ENCODE measurements at places on chromosomes 6 and 20.
A peak's percentile ranks its signal among the peaks of the same experiment; 100 is the strongest.

DNA sequence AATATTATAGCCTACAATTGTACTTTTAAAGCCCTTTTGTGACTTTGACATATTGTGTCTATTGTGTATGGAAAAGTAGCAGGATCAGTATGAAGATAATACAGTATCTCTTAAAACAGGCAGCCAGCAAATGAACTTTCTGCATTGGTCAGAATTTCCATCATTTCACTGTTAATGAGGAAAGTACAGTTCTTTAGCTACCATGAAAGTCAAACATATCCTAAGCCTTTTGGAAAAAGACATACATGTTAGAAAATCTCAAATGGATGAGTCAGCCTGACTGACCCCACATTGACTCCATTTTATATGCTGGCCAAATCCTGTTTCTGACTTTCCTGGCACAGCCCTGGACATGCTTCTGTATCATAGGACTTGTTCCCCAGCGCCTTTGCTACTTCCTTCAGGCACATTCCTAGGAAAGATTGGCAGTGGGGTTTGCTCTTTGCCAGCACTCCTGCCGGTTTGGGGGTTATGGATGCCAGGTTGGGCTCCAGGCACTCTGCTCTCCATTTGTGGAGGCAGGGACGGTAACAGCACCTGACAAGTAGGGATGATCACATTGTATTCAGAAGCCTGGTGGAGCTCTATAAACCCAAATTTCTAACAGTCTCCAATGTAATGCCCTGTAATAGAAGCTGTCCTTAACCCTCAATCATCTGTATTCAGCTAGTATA lies 43.7 kb downstream of the TOP1 start:
- peak; percentile 74 for DNase-seq

DNA sequence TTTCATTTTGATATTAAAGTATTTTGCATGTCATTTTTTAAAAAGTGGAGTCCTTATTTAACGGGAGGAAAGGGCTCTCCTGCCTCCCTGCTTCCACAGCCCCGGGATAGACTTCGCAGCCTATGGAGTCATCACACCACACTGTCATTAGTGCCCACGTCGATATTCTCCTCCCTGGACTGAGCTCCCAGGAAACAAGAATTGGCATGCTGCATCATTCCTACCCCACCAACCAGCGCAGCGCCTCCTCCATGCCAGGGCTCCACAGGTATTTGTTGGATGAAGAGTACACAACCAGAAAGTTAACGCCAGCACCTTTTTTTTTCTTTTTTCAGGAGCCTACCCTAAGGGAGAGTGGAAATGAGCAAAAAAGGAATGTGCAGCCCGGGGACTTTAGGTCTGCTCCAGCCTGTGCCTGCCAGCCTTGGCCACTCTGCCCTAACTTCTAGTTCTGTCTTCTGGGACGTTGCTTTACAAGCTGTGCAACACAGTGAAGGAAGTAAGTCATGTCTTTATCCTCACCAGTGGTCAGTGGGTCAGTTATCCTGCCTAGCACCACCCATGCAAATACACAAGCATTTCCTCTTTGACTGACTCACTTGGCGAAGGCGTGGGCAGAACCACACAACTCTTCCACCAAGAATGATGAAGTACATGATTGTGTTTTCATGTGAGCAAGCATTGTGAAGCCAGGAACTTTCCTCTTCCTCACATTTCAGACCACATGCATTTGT lies 180.7 kb upstream of the UST start:
- DNase-seq = peak; percentile 90

DNA sequence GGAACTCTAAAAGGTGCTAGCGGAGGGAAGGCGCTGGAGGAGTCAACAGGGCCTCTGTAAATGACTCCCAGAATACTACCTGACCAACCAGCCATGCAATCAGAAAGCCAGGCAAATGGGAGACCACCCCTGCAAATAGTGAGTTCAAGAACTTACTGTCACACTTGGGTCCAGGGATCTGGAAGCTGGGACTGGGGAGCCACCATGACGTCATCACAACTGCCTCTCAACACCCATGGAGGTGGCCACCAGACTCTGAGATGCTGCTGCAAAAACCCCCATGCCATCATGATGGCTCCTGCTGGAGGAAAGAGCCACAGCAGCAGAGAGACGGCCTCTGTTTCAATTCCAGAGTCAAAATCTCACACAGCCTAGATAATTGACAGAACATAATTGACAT lies 8.5 kb upstream of the PDYN start:
- no peak for DNase-seq

DNA sequence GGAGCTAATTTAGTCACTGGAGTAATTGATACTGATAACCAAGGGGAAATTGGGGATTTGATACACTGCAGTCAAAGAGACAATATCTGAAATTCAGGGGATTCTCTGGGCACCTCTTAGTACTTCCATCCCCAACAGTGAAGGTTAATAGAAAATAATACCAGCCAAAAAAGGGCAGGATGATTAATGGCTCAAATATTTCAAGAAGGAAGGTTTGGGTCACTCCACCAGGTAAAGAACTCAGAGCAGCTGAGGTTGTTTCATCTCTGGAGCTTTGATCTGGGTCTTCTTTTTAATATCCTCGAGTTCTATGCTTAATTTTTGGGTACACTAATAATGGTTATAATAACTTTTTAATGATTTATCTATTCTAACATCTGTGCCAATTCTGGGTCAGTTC lies 70.8 kb downstream of the CDKAL1 start:
- DNase-seq = no peak

GRCh38 chr20:10303852-10304251 lies 85.2 kb downstream of the SNAP25 start:
- DNase-seq = no peak

DNA sequence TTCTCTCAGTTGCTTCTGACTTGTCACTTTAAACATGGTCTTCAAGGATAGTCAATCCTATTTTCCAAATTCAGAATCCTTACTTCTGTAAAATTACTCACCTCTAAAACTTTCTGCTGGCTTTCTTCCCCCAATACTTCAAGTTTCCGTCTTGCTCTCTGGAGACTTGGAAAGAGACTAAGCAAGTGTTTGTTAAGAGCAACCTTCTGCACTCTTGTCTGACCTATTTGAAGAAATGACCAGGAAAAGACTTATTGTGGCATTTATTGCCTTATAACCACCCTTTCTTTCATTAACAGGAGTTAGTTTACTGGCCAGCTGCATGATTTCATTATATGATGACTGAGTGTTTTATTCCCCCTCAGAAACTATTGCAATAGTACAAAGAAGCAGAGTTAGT lies 181.0 kb downstream of the TBC1D7 start:
- DNase-seq = no peak

DNA sequence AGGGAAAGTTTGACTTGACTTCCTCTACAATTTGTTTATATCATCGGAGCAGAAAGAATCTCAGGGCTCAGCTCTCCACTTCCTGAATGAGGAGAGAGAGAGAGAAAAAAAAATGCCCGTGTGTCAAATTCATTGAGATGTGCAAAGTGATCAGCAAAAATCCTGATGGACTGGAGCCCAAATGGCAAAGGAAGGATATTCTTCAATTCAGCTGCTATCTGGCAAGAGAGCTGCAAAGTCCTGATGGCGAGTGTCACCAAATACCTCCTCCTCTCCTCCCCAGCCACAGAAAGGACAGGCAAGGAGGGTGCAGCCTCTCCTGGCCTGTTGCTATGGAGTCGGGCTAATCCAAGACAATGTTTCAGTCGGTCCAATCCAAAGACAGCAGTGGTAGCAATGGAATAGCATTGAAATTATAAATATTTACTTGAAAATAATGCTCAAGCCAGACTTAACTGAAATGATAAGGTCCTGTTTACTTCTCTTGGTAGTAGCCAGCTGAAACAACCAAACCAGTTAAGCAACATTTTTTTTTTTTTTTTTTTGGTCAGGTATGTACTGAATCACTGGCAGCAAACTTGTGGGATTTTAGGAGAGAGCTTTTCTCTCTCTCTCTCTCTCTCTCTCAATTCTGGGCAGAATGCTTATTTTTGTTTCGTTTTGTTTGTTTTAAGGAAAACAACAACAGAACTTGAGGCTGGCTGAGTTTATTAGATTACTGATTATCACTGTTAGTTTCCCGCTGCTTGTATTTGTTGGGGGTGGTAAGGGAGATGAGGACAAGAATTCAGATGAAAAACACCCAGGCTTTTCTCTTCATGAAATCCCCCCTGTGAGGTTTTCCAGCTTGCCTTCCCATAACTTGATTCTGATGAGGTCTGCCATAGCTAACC lies 204.2 kb downstream of the BCAS1 start:
- no peak for DNase-seq

DNA sequence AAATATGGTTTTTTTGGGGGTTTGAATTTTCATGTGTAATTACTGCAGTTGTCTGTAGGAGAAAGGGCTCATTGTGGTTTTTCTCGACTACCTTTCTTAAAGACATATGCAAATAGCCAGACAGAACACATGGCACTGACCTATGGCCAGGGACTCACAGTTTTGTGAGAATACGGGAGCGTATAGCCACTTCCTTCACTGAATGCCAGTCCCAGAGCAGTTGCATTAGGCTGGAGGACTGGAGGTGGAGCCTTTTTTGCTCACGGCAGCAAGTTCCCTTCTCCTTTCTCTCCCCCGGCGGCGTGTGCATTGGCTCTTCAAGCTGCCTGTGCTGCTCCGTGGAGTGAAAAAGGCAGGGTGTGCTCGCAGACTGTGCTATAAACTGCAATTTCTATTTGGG lies 114.9 kb downstream of the AKAP7 start:
- peak; percentile 11 for DNase-seq

GRCh38 chr6:149046822-149047246 lies 270.7 kb upstream of the TAB2 start:
- DNase-seq = no peak

- DNase-seq = no peak
Measured at GRCh38 chr6:115885636-115886366, 174.9 kb downstream of the FRK start.

DNA sequence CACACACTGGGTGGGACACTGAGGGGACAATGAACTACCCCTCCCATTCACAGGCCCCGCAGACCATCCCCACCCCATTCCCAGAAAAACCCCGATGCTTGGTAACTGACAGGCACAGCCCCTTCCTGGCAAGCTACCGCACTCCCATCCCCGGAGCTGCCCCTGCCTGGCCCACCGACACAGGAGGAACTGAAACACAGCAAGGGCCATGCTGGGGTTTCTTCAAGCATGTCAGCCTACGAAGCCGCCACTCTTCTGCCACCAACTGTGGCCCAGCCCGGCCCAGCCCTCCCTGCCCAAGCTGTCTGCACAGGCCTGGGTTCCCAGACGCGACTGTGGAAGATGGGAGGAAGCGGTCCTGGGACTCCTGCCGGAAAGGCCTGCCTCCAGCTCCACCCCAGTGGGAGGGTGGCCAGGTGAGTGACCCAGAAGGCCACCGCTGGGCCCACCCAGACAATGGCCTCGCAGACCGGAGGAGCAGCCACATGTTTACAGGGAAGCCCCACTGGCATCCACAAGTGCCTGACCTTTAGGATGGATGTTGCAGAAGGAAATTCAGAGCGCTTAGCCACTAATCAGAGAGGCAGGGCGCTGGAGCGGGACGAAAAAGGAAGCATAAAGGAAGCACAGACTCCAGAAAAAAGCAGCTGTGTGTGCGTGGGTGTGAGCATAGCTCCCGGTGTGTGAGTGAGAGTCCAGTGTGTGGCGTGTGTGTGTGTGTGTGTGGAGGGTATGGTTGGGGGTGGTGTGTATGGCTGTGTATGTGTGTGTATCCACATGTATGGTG lies 91.6 kb downstream of the PRND start:
- no peak for DNase-seq

- DNase-seq = peak; percentile 11
Measured at GRCh38 chr20:64261138-64261537, 5.6 kb downstream of the PCMTD2 start.

GRCh38 chr6:14337152-14337551 lies 219.6 kb downstream of the CD83 start:
- no peak for DNase-seq

DNA sequence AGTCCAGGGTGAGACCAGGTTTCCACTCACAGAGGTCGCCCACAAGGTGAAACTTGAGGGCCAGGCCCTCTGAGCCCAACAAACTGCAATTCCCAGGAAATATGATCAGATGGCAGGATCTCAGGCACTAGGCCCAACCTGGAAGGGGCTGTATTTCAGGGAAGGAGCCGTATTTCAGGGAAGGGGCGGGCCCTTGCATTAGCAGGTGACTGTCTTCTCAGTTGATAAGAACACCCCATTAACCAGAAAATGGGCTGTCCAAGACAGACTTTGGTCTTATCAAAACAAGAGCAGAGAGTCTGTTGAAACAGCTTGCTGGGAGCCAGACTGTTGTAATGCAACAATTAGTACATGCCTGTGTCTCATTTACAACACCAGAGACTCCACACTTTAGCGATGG lies 10.9 kb upstream of the BNIP5 start:
- DNase-seq = no peak

GRCh38 chr6:137390334-137390733 lies 103.9 kb downstream of the OLIG3 start:
- DNase-seq = no peak

DNA sequence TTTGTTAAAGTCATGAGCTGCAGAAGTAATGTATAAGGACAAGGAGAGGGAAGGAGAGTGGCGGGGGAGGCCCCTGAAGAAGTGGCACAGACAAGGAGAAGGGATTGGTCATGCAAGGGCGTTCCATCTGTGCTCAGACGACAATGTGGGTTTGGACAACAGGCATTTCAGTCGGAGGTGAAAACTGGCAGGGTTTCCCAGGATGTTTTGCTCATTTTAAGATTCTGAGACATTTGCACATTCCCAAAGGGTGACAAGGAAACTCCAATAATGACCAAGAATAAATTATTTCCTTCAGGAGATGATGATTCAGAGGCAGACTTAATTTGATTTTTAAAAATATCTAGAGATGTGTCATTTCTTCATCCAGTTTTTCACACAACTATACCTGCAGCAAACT lies 181.8 kb downstream of the HIVEP2 start:
- DNase-seq = no peak

DNA sequence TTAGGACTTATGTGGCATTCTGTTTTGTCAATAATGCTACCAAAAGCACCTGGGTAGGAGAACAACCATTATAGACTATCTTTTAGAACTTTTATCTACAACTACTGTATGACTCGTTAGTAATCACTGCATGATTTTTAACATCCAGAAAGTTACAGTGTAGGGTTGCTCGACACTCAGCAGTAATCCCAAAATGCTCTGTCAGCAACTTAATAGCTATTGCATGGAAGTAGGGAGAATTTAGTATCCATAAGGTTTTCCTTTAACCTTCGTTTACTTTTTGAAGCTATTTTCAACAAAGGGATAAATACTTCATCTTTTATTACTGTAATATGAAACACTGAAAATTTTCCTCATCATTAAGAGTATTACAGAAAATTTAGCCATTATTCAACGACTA lies 309.5 kb downstream of the RNGTT start:
- DNase-seq = no peak

DNA sequence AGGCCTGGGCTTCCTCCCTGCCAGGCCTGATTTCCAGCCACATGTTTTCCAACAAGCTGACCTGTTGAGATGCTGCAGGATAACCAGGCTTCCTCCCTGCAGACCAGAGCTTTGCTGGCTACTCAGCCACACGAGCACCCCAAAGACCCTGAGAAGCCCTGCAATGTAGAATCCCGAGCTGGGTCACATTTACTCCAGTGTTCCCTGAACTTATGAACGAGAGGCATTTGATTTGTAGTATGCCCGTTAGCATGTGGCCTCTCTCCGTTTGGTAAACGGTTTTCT lies 4.0 kb downstream of the SIRPA start:
- no peak for DNase-seq

GRCh38 chr6:39927159-39927558 lies 7.1 kb downstream of the MOCS1 start:
- DNase-seq = no peak

- no peak for DNase-seq
Measured at GRCh38 chr6:4620284-4621151, 155.7 kb upstream of the CDYL start.

GRCh38 chr6:166530211-166531095 lies 56.0 kb downstream of the RAMACL start:
- DNase-seq = no peak

GRCh38 chr20:4853757-4854560 lies 132.2 kb downstream of the PRND start:
- no peak for DNase-seq
